PC-3 (cell line): ENCODE measurements at places on chromosomes 2 and 18. TPM values are rescaled to one million over a fixed set of nuclear protein-coding genes. Genes with fewer than 3 reads are reported as not detected.
A peak's percentile ranks its signal among the peaks of the same experiment; 100 is the strongest.

Gene SH3BP4
- total RNA-seq = 35.2 and 47.3 TPM in 2 replicates

Gene FBXO36
- 3.6 and 4.3 TPM in 2 replicates for total RNA-seq

Gene NEB
- total RNA-seq = under 0.01 and 0.11 TPM in 2 replicates

Gene SPATS2L
- total RNA-seq = 144 and 174 TPM in 2 replicates

Gene SMAD2
- total RNA-seq = 25.5 and 30.3 TPM in 2 replicates

Gene RND3
- 145 and 201 TPM in 2 replicates for total RNA-seq

Gene REEP1
- 0.06 TPM in 1 of 2 replicates, not detected in the other for total RNA-seq

Gene TEKT4
- not detected in 2 replicates for total RNA-seq

Gene REG1B
- total RNA-seq = not detected in 2 replicates

Gene TBC1D8
- 39.7 and 41.7 TPM in 2 replicates for total RNA-seq

Gene SMYD5
- 47.1 and 49.4 TPM in 2 replicates for total RNA-seq

Gene ALLC
- total RNA-seq = not detected in 2 replicates

Gene CFAP221
- not detected in 2 replicates for total RNA-seq

Gene KIF5C
- 4.0 and 7.3 TPM in 2 replicates for total RNA-seq

GRCh38 chr2:207655000-207655399 lies 29.8 kb upstream of the METTL21A start:
- no peak overlapping the region for H3K4me3 ChIP-seq
- no peaks in the 10 kb centered on the region for H3K4me1 ChIP-seq
- peak; percentile 11 for DNase-seq
- no peak overlapping the region for H3K27ac ChIP-seq
- no peaks in the 10 kb centered on the region for H3K36me3 ChIP-seq
- H3K27me3 ChIP-seq = no peaks in the 10 kb centered on the region

GRCh38 chr2:192500550-192501200 lies 305.9 kb upstream of the TMEFF2 start:
- no peaks in the 10 kb centered on the region for H3K27me3 ChIP-seq
- no peak overlapping the region for H3K4me3 ChIP-seq
- H3K27ac ChIP-seq = peak overlapping the region; percentile 59
- no peaks in the 10 kb centered on the region for H3K36me3 ChIP-seq
- H3K4me1 ChIP-seq = peaks cover 25% of the 10 kb centered on the region

GRCh38 chr2:28950941-28951630 lies 30.0 kb upstream of the TOGARAM2 start:
- peaks cover 29% of the 10 kb centered on the region for H3K36me3 ChIP-seq
- peak; percentile 25 for DNase-seq
- H3K27me3 ChIP-seq = no peaks in the 10 kb centered on the region
- H3K4me1 ChIP-seq = peaks cover 24% of the 10 kb centered on the region
- no peak overlapping the region for H3K4me3 ChIP-seq

DNA sequence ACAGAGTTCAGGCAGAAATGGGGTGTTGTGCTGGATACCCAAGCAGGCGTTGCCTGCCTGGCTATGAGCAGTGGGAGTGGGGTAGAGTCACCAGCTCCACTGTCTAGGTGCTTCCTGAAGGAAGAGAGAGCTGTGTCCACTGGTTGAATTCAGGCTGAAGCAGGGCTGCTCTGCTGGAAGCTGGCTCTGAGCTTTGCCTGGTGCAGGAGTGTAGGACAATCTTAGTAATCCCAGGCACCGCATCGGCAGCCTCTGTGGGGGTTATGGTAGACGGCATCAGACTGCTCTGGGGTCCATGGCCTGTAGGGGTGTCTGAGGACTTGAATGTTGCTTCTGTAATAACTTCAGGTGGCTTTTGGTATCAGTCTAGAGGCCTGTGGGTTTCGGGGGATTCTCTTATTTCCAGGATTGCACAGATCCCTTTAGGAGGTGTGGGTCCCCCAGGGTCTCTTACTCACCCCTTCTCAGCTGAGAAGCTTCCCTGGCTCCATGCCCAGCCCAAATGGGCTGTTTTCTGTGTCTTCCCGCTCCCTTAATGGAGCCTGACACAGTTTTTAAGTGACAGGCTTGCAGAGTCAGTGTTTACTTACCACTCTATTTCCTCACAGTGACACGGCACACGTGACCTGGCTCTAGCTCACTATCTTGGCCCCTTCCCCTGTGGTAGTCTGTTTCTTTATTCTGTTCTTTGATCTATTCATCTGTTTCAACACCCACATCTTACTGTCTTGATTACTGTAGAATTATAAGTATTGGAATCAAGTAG lies 644.3 kb downstream of the CBLN2 start:
- no peak overlapping the region for H3K27ac ChIP-seq
- H3K4me1 ChIP-seq = no peaks in the 10 kb centered on the region
- H3K4me3 ChIP-seq = no peak overlapping the region
- no peak for DNase-seq

GRCh38 chr2:44778671-44779476 lies 162.6 kb upstream of the SIX3 start:
- no peaks in the 10 kb centered on the region for H3K27me3 ChIP-seq
- H3K27ac ChIP-seq = no peak overlapping the region
- H3K4me1 ChIP-seq = no peaks in the 10 kb centered on the region

DNA sequence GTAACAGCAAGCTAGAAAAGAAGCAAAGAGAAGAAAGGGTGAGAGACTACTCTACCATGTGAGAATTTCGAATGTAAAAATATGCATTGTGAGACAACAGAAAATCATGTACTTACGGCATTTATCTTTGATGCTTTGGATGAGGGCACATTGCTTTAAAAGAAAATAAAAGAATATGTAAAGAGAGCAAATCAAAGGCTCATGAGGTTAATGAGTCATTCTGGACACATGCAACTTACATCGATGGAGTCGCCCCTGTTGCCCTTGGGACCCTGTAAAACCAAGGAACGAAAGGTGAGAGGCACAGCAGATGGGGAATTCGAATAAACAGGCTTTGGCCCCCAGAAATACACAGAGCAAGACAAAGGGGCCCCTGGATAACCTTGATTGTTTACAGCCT lies 69.0 kb downstream of the COL6A3 start:
- no peaks in the 10 kb centered on the region for H3K4me1 ChIP-seq
- no peaks in the 10 kb centered on the region for H3K27me3 ChIP-seq
- no peak overlapping the region for H3K27ac ChIP-seq
- H3K36me3 ChIP-seq = peaks cover 3% of the 10 kb centered on the region; the same call in 1 of the 2 replicates
- no peak overlapping the region for H3K4me3 ChIP-seq

DNA sequence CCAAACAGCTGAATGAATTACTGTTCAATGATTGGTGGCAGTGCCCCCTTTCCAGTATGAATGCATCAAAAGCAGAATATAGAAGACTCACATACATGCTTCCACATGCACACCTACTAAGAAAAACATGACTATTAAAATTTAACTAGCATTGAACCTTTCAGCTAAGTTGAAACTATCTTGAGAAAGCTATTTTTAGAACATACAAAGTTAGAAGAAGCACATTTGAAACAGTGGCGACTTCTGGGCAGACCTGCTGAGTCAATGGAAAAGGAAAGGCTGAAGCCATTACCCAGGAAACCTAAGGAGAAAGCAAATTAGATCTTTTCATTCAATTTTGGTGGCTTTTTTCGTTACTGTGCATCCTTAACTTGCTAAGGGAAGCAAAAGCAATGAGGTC lies 55.9 kb downstream of the PLA2R1 start:
- no peak overlapping the region for H3K27ac ChIP-seq
- no peaks in the 10 kb centered on the region for H3K27me3 ChIP-seq
- no peaks in the 10 kb centered on the region for H3K36me3 ChIP-seq
- DNase-seq = no peak
- no peak overlapping the region for H3K4me3 ChIP-seq

GRCh38 chr2:128623776-128624761 lies 305.4 kb upstream of the HS6ST1 start:
- H3K27ac ChIP-seq = no peak overlapping the region
- no peak overlapping the region for H3K4me3 ChIP-seq
- DNase-seq = peak; percentile 83
- H3K4me1 ChIP-seq = peaks cover 12% of the 10 kb centered on the region
- no peaks in the 10 kb centered on the region for H3K36me3 ChIP-seq

DNA sequence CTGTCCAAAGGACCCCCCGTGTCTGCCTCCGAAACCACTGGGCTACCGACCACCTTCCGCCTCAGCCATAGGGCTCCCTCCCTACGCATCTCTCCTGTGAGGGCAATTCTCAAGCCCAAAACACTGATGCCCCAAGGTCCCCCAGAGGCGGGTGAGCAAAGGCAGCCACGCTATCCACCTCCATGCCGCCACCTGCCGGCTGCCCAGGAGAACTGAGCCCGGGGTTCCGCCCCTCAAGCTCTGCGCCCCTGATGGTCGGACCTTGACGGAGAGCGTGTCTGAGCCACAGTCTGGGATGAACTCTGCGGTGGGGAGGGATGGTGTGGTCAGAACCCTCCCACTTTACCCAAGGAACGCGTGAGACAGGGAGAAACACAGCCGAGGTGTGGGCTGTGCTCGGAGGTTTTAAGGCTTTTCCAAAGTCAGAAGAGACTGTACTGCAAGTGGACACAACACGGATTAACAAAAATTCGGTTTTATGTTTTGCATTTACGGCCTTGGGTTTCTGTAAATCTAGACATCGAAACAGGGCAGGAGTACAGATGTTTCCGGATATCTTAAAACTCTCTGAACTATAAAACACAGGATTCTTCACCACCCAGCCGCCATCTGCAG lies 114.1 kb downstream of the ZNF516 start:
- H3K4me1 ChIP-seq = peaks cover 10% of the 10 kb centered on the region
- H3K36me3 ChIP-seq = no peaks in the 10 kb centered on the region
- no peak overlapping the region for H3K4me3 ChIP-seq
- H3K27me3 ChIP-seq = peaks cover 5% of the 10 kb centered on the region
- no peak for DNase-seq

- H3K4me1 ChIP-seq = no peaks in the 10 kb centered on the region
- no peak for DNase-seq
- H3K27me3 ChIP-seq = no peaks in the 10 kb centered on the region
- H3K4me3 ChIP-seq = no peak overlapping the region
- H3K27ac ChIP-seq = no peak overlapping the region
Measured at GRCh38 chr18:31176531-31176930, 13.9 kb upstream of the DSC1 start.

- DNase-seq = no peak
- H3K36me3 ChIP-seq = no peaks in the 10 kb centered on the region
- no peak overlapping the region for H3K27ac ChIP-seq
- no peaks in the 10 kb centered on the region for H3K4me1 ChIP-seq
- H3K27me3 ChIP-seq = no peaks in the 10 kb centered on the region
Measured at GRCh38 chr2:40489678-40489960, 37.7 kb upstream of the SLC8A1 start.

DNA sequence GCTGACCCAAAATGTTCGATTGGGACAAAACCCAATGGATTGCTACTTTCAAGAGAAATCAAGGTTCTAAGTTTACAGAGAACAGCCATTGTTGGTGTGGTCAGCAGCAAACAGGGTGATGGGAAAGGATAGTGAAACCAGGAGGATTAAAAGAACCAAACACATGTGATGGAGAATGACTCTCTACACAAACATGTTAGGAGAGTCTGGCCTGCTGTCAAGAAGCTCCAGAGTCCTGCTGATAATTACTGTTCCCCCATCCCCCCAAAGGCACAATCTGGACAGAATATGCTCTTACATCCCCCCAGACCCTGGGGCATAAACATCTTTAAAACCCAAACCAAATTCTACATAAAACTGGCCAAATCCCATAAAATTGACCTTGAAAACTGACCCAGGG lies 32.0 kb upstream of the ACYP2 start:
- no peak for DNase-seq
- H3K4me3 ChIP-seq = no peak overlapping the region
- H3K36me3 ChIP-seq = no peaks in the 10 kb centered on the region
- H3K4me1 ChIP-seq = peaks cover 19% of the 10 kb centered on the region
- H3K27me3 ChIP-seq = no peaks in the 10 kb centered on the region

DNA sequence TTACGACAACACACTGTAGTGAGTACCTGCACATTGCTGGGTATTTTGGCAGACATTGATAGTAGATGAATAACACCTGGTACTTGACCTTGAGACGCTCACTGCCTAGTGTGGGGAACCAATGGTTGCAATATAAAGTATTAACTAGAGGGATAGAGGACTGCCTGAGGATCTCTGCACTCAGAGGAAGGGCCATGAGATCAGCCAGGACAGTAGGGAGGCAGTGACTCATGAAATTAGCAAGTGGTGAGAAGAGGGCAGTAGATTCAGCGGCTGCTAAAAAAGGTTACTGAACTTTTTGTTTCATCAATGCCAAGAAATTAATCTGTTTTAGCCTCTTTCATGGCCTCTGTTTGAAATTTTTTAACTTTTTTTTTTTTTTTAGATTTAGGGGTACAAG lies 250.8 kb upstream of the TCF4 start:
- no peak overlapping the region for H3K4me3 ChIP-seq
- H3K27ac ChIP-seq = peak overlapping the region; percentile 59
- peak; percentile 41 for DNase-seq
- H3K36me3 ChIP-seq = no peaks in the 10 kb centered on the region

DNA sequence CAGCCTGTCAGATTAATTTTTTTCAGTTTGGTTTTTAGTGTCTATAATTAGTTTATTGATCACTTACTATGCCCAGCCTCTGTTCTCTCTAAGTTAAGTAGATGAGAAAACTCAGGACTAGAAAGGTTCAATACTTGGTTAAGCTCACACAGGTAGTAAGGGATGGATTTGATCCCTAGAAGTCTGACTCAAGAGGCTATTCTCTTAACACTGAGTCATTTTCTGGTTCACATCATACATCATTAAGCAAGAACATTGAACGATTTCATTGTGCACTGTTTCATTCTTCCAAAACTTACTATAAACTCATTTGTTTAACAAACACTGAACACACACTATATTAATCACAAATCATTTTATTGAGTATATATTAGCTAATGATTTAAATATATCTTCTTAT lies 54.1 kb upstream of the SLC38A11 start:
- H3K4me3 ChIP-seq = no peak overlapping the region
- H3K27ac ChIP-seq = no peak overlapping the region
- H3K27me3 ChIP-seq = no peaks in the 10 kb centered on the region
- 0 out of 2 replicates have a peak, but pooled peaks cover 4% of the 10 kb centered on the region for H3K4me1 ChIP-seq

- H3K27me3 ChIP-seq = no peaks in the 10 kb centered on the region
- DNase-seq = peak; percentile 99
- H3K36me3 ChIP-seq = no peaks in the 10 kb centered on the region
- H3K4me1 ChIP-seq = peaks cover 28% of the 10 kb centered on the region
- H3K27ac ChIP-seq = no peak overlapping the region
Measured at GRCh38 chr2:85707304-85707703, 13.1 kb downstream of the GNLY start.

DNA sequence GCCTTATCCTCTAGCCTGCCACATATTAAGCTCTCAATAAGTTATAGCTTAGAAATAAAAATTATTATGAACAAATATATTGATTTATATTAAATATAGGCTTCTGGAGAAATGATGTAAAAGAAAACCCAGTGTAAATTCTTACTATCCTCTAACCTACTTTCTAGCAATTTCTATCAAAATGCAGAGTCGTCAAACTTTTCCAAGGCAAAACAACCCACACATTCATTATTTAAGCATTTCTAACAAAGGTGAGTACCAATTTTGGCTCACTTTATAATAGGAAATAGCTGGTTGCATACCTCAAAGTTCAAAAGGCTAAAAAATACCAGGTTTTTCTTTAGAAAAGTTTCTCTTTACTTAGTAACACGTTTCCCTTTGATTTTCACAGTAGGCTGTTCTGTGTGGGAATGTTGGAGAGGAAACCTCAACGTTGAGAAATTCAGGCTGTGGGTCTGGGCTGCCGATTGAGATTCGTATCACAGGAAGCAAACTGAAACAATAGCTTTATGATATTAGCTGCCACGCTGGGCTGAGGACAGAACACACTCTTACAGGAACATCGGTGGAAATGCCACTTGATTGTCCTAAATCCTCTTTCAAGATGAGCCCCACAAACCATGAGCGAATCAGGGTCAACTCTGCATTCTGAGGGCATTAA lies 53.0 kb downstream of the EPAS1 start:
- H3K4me1 ChIP-seq = no peaks in the 10 kb centered on the region
- peaks cover 6% of the 10 kb centered on the region; the same call in 1 of the 2 replicates for H3K36me3 ChIP-seq
- H3K27me3 ChIP-seq = no peaks in the 10 kb centered on the region
- DNase-seq = no peak

GRCh38 chr2:47815764-47816163 lies 32.8 kb downstream of the MSH6 start:
- no peak overlapping the region for H3K4me3 ChIP-seq
- DNase-seq = no peak
- peaks cover 16% of the 10 kb centered on the region for H3K4me1 ChIP-seq
- no peak overlapping the region for H3K27ac ChIP-seq
- no peaks in the 10 kb centered on the region for H3K27me3 ChIP-seq
